ENCODE measurements at places on chromosomes 5 and 9.

DNA sequence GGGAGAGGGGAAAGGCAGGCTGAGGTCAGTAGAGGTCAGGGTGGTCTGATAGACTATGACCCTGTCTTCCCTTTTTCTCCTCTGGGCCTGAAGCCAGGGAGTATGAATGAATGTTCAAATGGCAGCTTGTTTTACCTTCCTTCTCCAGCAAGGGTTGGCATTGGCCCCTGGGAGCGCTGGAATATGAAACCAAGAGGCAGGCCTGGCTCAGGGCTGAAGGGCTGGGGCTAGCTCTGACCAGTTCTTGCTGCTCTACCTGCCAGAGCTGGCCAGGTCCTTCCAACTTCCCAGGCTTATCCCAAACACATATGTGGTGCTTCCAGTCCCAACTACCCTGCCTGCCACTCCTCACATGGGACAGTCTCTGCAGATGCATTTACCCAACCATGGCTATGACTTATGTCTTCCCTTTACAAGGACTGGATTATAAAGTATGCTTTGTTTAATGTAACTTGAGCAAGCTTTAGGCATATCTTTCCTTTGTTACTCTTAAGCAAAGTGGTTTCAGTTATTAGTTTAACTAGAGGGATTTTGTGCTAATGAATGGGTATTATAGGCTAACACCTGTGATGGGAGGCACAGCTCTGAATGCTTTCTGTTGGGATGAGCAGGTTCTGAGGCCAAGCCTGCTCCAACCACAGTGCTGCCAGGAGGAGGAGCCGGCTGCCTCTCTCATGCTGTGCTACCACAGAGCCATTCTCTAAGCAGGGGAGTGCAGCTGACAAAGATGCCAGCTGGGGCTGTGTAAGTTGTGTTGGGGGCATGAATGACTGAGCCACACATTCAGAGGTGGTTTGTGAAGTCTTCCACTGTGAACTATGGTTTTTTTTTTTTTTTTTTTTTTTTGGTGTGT is 6.1 kb downstream of the CCNI2 start:
- no peak for DNase-seq

DNA sequence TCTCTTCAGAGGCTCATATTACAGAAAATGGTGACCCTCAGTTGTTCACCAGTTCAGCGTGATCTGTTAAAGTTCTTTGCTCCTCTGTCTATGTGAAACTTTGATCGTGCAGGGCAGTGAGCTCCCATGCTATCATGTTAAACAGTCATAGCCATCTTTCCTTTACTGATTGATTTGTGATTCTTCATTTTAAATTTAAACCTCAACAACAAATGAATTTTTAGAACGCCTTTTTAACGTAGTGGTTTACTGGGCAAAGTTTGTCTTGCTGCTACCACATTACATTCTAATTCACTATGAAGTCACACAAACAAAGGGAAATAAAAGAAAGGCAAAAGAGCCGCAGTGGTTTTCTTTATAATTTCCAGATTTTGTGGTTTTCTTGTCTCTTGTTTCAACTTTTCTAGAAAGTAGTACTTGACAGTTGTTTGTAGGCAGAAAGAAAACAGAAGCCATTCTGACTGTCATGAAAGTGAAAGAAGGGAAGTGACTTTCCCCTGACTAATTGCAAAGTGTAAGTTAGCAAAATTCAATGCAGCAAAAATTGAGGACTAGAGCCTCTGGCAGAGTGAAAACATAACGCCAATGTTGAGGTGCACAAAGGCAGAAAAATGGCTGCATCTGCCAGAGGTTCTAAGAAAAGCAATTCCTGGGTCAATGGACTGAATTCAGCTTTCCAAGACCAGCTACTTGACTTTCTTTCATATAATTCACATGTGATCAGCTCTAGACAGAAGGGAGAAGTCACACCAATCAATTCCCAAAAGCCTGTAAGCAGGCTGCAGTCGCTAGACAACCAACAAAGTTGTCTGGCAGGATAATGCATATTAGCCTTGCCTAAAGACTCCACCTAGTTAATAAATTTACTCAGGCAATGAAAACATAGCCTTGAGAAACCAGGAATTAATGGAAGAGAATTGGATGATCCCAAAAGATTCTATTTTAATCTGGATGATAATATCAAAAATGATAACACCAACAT is 7.1 kb upstream of the IFNA6 start:
- DNase-seq: no peak

DNA sequence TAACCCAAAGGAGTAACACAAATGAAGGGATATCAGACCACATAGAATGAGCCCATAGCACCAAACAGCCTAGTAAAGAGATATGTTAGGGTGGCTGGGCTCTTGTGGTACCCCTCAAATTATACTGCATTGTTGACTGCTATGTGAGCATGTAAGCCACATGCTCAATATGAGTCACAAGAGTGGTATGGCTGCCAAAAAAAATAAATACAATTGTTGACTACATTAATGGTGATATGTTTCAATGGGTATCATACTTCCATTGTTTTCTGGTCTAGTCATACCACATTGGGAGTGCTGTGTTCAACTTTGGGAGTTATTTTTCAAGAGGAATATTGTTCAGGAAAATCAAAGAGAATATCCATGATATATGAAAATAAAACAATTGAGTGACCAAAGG is 162.4 kb upstream of the PIK3R1 start:
- DNase-seq: no peak

DNA sequence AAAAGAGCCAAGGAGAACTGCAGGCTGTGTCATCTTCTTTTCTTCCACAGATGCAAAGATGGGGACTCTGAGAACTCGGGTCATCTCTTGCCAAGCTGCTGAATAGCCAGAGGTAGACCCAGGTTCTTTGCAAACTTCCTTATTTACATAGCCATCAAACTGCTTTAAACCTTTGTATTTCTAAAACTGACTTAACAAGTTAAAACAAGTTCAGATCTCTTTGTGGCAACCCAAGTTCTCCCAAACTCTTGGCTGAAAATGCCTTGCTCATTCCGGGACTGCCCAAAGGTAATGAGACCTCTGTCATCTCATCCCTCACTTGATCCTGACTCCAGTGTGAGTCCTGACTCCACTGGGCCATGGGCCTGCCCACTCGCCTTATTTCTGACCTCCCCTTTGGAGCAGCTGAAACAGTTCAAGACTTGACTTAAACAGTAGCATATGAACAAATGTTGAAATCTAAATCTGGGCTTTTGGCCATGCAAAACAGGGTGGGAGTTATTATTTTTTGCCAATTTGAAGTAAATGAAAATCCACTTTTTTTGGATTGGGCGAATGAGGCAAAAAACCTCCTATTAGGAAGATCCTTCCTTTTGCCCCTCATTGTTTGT is 50.6 kb downstream of the FBXL7 start:
- DNase-seq: no peak

DNA sequence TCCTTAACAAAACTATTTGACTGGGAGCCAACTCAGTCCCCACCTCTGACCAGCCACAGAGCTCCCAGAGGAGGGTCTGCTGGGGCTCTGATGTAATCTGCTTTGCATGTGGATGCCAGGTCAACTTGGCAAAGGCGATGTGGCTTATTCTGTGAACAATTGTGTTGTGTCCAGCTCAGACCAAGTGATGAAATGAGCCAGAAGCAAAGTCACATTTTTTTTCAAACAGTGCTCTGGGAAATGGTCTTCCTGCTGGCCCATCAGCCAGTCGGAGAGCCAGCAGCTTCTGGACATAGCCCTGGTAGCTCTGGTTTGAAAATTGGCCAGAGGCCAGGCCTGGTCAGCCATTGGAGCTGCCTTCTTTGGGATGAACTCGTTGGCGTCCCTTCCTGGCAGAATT is 86.5 kb downstream of the ANGPTL2 start:
- DNase-seq: no peak

DNA sequence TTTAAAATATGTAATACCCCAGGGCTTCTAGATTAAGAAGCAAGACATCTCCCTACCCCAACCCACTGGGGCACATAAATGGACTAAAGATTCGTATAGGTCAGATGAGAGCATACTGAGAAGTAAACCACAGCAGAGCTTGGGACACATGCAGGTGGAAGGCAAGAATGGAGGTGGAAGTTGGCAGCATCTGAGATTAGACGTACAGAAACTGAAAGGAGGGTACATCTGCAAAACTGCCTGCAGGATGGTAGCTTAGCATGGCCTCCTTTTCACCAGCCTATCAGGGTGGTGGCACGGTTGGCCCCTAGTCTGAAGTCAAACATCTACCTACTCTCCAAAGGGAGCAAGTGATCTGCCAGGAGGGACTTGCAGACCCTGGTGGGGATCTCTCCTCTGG is 181.8 kb downstream of the TSSK1B start:
- no peak for DNase-seq

- no peak for DNase-seq
Measured at GRCh38 chr5:95069948-95070347, 214.9 kb downstream of the MCTP1 start.

GRCh38 chr5:147044572-147045273 is 166.2 kb upstream of the PPP2R2B start:
- no peak for DNase-seq

GRCh38 chr5:14671414-14671813 is 6.9 kb downstream of the OTULIN start:
- DNase-seq: no peak

DNA sequence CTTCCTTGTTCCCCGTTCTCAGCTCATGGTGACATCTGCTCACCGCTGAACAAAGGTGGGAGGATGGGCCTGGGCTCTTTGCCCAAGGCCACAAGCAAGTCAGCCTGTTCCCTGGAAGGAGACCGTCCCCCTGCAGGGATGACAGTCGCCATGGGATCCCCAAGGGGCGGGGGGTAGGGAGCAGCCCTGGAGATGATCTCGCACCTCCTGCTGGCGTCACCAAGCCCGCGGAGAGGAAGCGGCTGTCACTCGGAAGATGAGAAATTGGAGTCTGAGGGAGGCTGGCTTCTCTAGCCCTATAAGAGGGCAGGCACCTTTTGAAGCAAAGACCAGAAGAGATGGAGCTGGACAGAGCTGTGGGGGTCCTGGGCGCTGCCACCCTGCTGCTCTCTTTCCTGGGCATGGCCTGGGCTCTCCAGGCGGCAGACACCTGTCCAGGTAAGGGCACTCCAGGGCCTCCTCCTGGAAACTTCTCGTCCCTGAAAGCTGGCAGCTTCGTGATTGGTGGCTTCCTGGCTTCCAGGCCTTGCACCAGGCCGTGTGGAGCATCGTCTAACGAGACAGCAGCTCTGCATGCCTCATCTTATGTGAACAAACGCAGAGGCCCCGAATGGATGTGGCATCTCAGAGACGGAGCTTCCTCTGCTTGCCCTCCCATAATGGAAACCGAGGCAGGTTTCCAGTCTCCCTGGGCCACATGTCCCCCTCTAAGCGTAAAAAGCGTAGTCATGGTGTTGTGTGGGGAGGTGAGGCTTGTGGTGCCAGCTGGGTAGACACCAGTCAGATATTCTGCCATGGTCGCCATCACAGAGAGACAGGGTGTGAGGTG is at the start of gene FCN2:
Gene FCN2 (plus strand): TSS at position 327 of the 829 bp plus-strand sequence. CDS start 12 bp downstream, at position 339.
- DNase-seq: no peak

- DNase-seq: no peak
Measured at GRCh38 chr5:11760934-11761603, 143.2 kb downstream of the CTNND2 start.

DNA sequence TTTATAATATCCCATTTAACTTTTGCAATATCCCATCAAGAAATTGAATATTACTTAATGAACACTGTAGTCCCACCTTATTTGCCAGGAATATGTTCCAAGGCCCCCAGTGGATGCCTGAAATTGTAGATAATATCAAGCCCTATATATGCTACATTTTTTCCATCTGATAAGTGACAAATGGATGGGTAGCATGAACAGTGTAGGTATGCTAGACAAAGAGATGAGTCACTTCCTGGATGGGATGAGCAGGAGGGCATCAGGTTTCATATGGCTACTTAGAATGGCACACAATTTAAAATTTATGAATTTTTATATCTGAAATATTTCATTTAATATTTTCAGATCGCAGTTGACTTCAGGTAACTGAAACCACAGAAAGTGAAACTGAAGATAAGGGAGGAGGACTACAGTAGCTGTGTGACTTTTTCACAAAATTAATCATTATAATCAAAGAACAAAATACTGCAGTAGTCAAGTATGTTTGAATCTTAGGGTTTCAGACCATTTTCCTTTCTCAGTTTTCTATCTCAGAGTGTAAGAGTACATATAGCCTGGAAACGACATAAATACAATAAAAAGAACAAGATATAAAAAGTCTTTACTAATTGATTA is 636.4 kb upstream of the ARRDC3 start:
- DNase-seq: no peak

DNA sequence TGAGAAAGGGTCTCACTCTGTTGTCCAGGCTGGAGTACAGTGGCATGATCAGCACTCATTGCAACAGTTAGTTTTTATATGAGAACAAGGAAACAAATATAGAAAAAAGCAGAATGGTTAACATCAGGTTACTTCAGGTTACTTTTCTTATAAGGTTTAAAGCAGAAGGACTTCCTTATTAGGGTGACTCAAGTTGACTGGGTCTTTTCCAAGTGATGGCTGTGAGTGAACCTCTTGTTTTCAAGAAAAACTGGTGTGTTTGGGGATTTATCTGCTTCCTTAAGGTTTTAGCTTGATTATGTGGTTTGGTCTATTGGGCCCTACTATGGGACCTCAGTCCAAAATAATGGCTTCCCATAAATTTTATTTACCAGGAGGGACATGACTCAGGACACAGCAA is 99.2 kb downstream of the ARRDC3 start:
- no peak for DNase-seq

GRCh38 chr5:62522811-62523210 is 55.8 kb upstream of the LRRC70 start:
- DNase-seq: no peak

GRCh38 chr9:95012035-95012708 is 285.7 kb downstream of the AOPEP start:
- DNase-seq: no peak

DNA sequence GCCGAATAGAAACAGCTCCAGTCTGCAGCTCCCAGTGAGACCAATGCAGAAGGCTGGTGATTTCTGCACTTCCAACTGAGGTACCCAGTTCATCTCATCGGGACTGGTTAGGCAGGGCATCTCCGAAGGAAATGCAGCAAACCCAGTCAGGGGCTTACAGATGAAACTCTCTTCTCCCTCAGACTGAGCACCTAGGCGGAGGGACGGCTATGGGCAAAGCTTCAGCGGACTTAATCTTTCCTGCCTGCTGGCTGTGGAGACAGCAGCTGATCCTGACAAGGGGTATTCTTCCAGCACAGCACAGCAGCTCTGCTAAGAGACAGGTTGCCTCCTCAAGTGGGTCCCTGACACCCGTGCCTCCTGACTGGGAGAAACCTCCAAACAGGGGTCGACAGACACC is 330.9 kb downstream of the DNAH5 start:
- DNase-seq: no peak

- DNase-seq: no peak
Measured at GRCh38 chr5:66170195-66170919, 26.3 kb downstream of the SREK1 start.

DNA sequence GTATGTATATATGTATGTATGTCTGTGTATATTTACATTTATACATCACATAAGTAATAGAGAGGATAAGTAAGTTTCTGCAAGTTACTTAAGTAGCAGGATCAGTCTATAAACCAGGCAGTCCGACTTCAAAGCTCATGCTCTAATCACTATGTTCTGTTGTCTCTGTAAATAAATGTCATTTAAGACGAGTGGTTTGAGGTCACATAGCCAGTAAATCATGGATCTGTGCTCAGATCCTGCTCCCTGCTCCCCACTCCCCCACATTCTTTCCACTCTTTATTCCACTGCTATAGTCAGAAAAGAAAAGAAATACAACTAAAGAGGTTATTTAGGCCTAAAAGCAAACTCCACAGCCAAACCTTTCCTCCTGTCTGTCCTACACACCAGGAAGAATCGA is 90.4 kb downstream of the SERINC5 start:
- no peak for DNase-seq

- no peak for DNase-seq
Measured at GRCh38 chr9:86903734-86904085, 43.6 kb downstream of the GAS1 start.
